ENCODE measurements at places on chromosomes 13 and 19.

- DNase-seq = no peak
These were observed 5.8 kb downstream of the CEBPG start for GRCh38 chr19:33379151-33379829.

DNA sequence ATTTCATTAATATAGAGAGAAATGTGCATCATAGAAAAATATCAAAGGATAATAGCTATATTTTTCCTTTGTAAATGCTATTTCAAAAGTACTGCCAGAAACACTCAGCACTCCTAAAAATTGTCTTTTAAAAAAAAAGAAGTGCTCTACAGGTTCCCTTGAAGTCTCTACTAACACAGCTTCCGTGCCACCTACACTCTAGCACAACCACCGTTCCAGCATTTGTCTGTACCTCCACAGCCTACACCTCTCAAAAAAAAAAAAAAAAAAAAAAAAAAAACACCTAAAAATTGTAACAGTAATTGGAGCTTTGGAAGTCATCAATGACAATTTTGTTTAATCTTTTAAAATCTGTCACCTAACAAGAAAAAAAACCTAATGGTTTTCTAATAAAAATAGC is 485.6 kb downstream of the MYO16 start:
- DNase-seq = no peak

GRCh38 chr19:43501661-43502418 is 2.7 kb downstream of the PHLDB3 start:
- no peak for DNase-seq

DNA sequence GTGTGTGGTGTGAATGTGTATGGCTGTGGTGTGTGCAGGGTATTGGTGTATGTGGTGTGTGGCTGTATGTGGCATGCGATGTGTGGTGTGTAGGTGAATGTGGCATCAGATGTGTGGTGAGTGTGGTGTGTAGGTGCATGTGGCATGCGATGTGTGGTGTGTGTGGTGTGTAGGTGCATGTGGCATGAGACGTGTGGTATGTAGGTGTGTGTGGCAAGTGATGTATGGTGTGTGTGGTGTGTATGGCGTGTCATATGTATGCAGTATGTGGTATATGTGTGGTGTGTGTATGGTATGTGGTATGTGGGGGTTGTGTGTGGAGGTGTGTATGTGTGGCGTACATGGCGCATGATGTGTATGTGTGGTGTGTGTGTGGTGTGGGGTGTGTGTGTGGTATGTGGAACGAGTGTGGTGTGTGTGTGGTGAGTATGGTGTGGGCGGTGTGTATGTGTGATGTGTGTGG is 63.4 kb downstream of the PEPD start:
- DNase-seq = no peak

DNA sequence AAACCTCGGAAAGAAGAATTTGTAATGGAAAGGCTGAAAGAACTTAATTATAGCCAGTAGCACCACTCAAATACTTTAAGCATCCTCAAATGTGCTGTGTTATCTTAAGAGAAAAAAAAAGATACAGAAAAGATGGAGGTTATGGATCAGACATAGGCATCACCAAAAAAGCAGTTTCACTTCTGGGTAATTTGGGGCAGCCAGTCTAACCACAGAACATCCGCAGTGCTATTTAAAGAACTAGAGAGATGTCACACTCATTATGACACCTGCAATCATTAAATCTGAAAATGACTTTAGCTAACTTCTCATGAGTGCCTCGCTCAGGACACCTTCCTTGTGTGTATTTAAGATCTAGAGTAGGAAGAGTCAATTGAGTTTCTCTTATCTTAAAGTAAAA is 211.8 kb downstream of the RBM26 start:
- DNase-seq = no peak

- DNase-seq = no peak
These were observed 232.2 kb downstream of the DLEU7 start for GRCh38 chr13:50611117-50611781.

GRCh38 chr19:6725513-6726231 is 5.2 kb upstream of the C3 start:
- no peak for DNase-seq

DNA sequence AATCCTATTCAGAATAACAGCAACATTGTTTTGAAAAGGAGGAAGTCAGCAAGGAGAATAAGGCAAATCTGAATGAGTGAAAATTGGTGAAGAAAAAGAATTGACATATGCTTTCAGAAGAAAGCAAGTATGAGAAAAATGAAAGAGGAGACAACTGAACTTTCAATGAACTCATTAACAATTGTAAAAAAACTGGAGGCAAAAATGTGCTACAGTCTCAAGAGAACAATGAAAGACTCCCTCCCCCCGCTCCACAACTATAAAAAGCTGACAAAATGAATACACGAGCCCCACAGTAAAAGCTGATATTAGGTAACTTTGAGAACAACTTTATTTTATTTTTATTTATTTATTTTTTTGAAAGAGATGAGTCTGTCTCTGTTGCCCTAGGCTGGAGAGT is 373.1 kb downstream of the DIAPH3 start:
- DNase-seq = peak; percentile 7

GRCh38 chr19:14556662-14557188 is 15.1 kb downstream of the NDUFB7 start:
- peak; percentile 56 for DNase-seq

- DNase-seq = no peak
These were observed 303.6 kb downstream of the KCNRG start for GRCh38 chr13:50318887-50319286.

DNA sequence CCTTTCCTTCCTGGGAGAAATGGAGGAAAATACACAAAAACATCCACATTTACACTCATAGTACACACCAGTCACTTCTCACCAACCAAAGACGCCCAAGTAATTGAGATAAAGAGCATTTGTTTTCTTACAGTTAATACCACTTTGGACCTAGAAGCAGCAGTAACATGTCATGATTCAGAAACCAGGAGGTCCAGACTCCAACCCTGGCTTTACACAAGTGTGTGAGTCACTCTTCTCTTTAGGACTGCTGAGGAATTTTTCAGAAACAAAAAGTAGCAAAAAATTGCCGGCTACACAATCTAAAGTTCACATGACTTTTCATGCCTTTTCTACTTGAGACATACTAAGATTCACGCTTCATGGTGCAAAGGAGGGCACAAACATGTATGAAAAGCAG is 42.1 kb downstream of the TUBGCP3 start:
- DNase-seq = no peak

DNA sequence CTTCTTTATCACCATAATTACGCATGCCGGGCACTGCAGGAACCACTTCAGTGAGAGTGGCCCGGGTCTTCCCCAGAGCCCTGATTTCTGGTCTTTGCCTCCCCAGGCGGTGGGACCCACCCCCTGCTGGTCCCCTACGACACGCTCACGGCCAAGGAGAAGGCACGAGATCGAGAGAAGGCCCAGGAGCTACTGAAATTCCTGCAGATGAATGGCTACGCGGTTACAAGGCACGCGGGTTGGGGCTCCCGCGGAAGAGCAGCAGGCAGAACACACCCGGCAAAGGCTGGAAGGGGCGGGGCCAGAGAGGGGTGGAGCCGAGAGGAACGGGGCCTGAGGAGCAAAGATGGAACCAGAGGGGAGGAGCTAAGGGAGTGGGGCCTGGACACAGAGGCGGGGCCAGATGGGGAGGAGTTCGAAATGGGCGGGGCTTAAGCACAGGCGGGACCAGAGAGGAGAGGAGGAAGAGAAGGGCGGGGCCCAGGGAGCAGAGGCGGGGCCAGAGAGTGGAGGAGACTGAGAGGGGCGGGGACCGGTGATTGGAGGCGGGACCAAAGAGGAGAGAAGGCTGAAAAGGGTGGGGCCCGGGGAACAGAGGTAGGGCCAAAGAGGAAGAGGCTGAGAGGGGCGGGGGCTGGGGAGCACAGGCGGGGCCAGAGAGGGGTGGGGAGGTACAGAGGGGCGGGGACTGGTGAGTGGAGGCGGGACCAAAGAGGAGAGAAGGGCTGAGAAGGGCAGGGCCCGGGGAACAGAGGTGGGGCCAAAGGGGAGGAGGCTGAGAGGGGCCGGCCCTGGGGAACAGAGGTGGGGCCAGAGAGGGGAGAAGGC is 73.4 kb downstream of the RYR1 start:
- peak; percentile 45 for DNase-seq

DNA sequence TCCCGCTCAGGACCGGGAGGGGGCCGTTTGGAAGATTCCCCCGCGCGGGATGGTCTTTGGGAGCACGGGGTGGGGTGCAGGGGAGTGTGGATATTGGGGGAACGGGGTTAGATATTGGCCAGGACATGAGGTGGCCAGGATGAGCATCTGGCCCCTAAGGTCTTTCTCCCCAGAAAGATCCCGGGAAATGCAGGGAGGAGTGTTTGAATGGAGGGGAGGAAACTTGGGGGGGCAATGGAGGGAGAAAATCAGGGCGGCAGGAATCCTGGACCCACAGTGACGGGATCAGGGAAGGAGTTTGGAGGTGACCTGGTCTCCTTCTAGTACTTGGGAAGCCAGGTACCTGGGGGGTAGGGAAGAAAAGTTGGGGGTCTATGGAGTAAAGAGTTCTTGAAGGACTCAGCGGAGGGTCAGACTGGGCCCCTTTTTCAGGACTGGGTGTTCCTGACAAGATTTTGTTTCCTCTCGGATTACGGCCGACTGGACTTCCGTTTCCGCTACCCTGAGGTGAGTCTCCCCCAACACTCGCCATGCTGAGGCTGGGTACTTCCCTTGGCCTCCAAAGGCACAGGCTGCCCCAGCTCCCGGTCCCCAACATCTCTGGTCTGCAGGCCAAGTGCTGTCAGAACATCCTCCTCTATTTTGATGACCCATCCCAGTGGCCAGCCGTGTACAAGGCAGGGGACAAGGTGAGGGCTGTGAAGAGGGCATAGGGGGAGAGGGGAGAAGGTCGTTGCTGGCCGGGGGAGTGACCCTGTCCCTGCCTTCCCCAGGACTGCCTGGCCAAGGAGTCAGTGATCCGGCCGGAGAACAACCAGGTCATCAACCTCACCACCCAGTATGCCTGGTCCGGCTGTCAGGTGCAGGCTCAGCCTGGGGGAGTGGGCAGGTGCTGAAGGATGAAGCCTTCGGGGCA is 989 bp downstream of the TMEM145 start:
- DNase-seq = no peak

- no peak for DNase-seq
These were observed 51.3 kb downstream of the C13orf46 start for GRCh38 chr13:113922412-113923118.

- no peak for DNase-seq
These were observed 453.7 kb downstream of the PCDH17 start for GRCh38 chr13:58085274-58085673.

GRCh38 chr19:29265436-29265835 is 52.5 kb upstream of the UQCRFS1 start:
- DNase-seq = no peak

GRCh38 chr13:113666951-113667701 is at the start of gene GRK1:
Gene GRK1 (plus strand): TSS chr13:113667219. CDS start chr13:113667387, 168 bp downstream.
- DNase-seq = no peak

GRCh38 chr19:10503002-10503789 is at the start of gene KEAP1:
Gene KEAP1 (minus strand): TSS chr19:10503356. CDS start chr19:10500033, 3,323 bp downstream.
- no peak for DNase-seq

- no peak for DNase-seq
These were observed at the start of gene HS6ST3 for GRCh38 chr13:96089749-96090239. Gene HS6ST3 (plus strand): TSS chr13:96090107.

GRCh38 chr13:103030776-103031175 is 35.4 kb downstream of the SLC10A2 start:
- DNase-seq = no peak

- DNase-seq = no peak
These were observed 239.1 kb downstream of the KLF12 start for GRCh38 chr13:73894995-73895571.

- no peak for DNase-seq
These were observed 499.9 kb downstream of the KCTD12 start for GRCh38 chr13:76386321-76386720.

GRCh38 chr19:13098277-13099072 is 4.2 kb downstream of the LYL1 start:
- DNase-seq = no peak

GRCh38 chr13:73025217-73026012 is 33.4 kb upstream of the KLF5 start:
- DNase-seq = no peak

DNA sequence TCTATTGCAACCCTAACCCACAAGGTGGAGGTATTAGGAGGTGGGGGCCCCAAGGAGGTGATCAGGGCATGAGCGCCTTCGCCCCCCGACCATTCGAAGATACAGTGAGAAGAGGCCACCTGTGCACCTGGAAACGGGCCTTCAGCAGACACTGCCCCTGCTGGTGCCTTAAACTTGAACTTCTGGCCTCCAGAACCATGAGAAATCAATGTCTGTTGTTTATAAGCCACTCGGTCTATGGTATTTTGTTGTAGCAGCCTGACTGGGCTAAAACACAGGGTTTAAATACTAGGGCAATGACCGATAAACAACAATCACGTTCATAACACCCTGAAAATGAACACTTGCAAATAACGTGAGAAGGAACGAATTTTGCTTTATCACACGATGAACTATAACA is 85.2 kb upstream of the USP29 start:
- no peak for DNase-seq

DNA sequence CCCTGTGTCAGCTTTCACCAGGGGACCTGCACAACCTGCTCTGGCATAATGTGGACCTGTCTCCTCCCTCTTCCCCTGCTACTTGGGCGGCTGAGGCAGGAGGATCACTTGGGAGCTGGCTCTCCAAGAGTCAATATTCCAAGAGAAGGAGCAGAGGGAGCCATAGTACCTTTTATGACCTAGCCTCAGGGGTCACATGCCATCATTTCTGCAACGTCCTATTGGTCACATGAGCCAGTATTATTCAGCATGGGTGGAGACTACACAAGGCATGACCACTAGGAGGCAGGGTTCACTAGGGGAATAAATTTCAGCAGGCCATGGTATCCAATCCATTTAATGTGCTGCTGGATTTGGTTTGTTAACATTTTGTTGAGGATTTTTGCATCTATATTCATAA is 12.0 kb upstream of the SHFL start:
- no peak for DNase-seq

DNA sequence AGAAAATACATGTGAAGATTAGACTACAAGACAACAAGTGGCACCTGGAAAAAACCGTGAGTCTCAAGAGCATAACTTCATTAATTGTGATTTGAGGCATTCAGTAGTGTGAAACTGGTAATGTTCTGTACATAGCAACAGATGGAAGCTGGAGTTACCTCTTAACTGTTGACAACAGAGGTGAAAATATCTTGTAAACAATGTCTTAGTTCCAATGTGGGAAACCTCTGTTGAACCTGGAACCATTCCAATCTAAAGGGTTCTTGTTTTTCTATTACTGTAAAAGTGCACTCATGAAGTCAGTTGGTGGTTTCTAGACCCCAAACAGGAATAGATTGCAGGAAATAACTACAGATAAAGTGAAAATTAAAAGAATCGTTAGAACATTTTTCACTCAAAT is 728.4 kb downstream of the SLITRK1 start:
- DNase-seq = no peak

DNA sequence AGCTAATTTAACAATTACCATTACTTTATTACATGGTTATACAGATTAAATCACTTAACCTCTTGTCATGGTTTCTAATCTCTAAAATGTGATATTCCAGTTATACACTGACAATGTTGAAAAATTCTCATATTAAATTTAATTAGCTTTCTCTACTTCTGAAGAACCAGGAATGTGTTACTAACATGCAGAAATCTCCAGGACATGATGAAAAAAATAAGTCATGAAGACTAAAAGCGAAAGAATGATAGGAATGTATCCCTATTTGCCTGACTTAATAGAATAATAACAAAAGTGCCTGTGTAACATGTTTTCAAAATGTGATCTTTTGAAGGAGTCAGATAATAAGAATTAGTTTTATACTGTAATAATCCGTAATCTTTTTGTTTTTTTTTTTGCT is 2823.7 kb upstream of the PCDH20 start:
- DNase-seq = no peak
